ENCODE measurements at places on chromosomes 5 and 9.

DNA sequence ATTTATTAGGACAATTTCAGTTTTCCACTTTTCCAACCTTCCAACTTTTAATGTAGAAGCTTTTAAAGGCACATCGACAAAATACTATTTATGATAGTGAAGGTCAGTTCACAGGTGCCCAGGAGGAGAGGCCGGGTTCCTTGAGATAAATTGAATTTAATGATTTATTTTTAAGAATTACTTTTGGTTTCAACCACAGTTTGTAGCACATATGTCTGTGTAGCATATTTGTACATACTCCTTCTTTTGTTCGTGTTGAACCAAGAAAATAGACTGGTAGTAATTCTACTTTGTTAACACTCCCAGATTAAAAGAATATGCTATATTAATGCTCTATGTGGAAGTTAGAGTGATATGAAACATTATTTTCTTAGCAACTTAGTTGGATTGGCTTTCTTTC is 46.7 kb downstream of the NTRK2 start:
- DNase-seq = no peak

GRCh38 chr5:54873691-54874090 is 111.7 kb downstream of the ESM1 start:
- DNase-seq = no peak

- DNase-seq = no peak
Observed at GRCh38 chr9:112753725-112754124, 3.2 kb downstream of the SNX30 start.

GRCh38 chr5:41118177-41118576 is 47.0 kb upstream of the MROH2B start:
- DNase-seq = no peak

Measured in stimulated activated CD8-positive, alpha-beta memory T cell treated with anti-CD3 and anti-CD28 coated beads, Interleukin-2, amount 100 ng/mL, for 1 hour (primary cell).